ENCODE measurements at places on chromosomes 4 and X.

DNA sequence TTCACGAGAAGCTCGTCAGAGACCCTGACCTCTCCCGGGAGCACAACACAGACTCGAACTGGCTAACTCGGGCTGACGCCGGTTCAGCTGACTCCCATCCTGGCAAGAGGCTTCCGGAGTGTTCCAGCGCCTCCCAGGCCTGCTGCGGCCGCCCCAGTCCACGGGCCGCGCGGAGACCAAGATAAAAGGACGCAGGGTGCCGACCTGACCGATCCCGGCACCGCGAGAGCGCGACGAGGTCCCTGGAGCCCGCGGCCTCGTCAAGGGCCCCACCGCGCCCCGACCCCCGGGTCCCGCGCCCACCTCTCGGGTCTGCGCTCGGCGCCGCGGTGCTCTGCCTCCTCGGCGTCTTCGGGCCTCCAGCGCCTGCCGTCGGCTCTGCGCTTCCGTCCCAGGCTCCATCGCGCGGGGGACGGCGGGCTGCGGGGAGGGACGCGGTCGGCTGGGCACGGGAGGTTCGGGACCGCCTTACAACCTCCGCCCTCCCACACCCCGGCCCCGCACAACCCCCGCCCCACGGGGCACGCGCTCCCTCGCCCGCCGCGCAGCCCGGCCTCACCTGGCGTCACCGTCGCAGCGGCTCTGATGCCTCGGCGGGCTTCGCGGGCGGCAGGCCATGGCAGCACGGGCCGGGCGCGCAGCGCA is 426 bp downstream of the SLBP start:
- no peak for DNase-seq

- DNase-seq: no peak
Observed at GRCh38 chr4:16685536-16685935, 212.9 kb downstream of the LDB2 start.

- no peak for DNase-seq
Observed at GRCh38 chr4:762211-763190, 56.9 kb downstream of the PCGF3 start.

- DNase-seq: no peak
Observed at GRCh38 chr4:147340111-147340510, 140.8 kb upstream of the EDNRA start.

DNA sequence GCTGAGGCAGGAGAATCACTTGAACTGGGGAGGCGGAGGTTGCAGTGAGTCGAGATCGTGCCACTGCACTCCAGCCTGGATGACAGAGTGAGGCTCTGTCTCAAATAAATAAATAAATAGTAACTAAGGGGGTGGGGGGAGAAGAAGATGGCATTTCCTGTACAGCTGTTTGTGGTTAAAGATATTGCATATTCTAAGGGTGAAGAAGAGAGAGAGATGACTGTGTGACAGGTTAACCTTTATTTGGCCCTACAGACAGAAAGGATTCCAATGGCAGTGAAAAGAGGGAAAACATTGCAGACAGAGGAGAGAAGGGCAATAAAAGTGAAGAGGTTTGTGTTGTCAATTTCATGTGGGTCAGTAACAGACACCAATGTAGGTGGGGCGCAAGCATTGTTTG is 9.4 kb downstream of the TASL start:
- no peak for DNase-seq

DNA sequence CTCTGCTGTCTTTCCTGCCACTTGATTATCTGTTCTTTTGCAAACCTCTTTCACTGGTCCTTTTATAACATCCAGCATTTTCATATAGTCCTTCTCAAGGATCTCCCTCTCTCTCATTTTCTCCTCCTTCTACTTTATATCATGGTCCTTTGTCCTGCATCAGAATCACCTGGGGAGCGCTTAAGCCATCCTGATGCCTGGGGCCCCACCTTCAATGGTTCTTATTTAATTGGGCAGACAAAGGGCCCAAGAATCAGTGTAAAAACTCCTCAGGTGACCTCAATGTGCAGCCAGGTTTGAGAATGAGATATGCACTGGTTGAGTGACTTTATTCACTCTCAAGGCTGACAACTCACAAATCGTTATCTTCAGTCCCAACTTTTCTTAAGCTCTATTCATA is 283.9 kb downstream of the UNC5C start:
- DNase-seq: no peak

- no peak for DNase-seq
Observed at GRCh38 chr4:57194068-57194611, 84.0 kb upstream of the IGFBP7 start.

DNA sequence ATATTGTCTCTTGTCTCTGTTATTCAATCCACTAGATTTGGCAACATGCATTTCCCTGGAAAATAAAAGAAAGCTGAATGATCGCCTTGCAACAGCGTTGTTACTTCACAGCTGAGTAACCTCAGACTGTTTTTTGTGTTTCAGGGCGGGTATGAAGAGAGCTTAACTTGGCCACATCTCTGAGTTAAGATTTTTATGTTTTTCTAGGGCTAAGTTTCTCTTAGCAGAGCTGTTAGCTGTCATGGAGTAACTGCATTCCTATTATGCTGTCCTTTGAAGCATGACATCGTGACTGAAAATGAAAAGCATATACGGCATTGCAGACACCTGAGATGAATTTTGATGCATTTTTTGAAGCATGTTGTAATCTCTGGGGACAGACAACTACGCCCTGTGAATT is 1798.9 kb downstream of the PCDH7 start:
- DNase-seq: no peak

- no peak for DNase-seq
Observed at GRCh38 chr4:69640289-69640688, 847 bp upstream of the UGT2A2 start.

- DNase-seq: no peak
Observed at GRCh38 chr4:81652069-81652478, 180.4 kb upstream of the RASGEF1B start.

- no peak for DNase-seq
Observed at GRCh38 chr4:163920426-163920825, 425.9 kb downstream of the TMA16 start.

Data from stimulated activated CD4-positive, alpha-beta T cell treated with anti-CD3 and anti-CD28 coated beads, TNF-alpha, amount 100 ng/mL, for 48 hours (primary cell).